ENCODE measurements at places on chromosomes 5 and 9.

DNA sequence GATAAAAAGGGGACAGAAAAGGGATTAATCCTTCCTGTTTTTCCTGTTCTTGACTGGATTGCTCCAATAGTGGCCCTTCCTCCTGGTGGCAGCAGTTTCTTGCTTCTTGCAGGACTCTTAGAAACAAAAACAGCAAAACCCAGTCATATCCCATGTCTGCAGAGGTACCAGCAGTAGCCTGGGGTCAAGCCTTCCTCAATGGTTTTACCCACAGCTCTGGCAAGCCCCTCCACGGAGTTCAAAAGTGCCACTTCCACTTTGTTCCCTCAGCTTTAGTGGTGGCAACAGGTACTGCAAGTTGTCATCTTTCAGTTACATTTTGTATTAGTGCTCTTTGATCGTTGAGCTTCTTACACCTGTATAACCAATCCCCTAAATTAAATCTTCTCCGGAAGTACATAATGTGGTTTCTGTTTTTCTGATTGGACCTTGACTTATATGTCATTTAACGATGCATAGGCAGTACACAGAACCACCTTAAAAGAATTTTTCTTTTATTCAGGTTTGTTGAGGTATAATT, 8.7 kb upstream of the RANBP6 start:
- no peak for DNase-seq

GRCh38 chr5:135276151-135276550, 122.9 kb downstream of the MACROH2A1 start:
- no peak for DNase-seq

DNA sequence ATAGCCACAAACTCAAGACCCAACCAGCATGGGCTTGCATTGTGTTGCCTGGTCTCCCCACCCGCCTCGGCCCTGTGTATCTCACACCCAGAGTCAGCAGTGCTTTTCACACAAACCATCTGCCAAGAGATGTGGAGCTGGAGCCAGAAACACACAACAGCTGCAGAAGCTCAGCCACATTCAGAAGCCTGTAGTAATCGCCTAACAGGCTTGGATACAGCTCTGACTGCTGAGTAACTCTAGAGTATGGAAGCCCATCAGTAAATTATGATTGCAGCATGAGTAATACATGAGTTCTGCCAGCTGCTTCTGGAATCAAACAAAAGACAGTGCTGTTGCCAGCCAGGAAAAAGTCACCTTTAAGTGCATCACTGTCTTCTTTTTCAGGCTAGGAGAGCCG, 16.0 kb downstream of the TEK start:
- DNase-seq, result no peak

DNA sequence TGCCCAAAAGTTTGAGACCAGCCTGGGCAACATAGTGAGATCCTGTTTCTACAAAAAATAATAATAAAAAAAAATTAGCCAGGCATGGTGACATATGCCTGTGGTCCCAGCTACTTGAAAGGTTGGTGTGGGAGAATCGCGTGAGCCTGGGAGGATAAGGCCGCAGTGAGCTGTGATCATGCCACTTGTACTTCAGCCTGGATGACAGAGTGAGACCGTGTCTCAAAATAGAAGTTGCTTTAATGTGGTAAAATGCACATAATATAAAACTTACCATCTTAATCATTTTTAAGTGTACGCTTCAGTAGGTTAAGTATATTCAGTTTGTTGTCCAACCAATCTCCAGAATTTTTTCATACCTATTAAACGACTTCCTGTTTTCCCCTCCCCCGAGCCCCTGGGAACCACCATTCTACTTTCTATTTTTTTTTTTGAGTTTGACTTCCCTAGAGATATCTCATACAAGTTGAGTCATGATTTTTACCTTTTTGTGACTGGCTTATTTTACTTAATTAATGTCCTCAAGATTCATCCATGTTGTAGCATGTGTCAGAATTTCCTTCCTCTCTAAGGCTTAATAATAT, 120.1 kb upstream of the POC5 start:
- no peak for DNase-seq

DNA sequence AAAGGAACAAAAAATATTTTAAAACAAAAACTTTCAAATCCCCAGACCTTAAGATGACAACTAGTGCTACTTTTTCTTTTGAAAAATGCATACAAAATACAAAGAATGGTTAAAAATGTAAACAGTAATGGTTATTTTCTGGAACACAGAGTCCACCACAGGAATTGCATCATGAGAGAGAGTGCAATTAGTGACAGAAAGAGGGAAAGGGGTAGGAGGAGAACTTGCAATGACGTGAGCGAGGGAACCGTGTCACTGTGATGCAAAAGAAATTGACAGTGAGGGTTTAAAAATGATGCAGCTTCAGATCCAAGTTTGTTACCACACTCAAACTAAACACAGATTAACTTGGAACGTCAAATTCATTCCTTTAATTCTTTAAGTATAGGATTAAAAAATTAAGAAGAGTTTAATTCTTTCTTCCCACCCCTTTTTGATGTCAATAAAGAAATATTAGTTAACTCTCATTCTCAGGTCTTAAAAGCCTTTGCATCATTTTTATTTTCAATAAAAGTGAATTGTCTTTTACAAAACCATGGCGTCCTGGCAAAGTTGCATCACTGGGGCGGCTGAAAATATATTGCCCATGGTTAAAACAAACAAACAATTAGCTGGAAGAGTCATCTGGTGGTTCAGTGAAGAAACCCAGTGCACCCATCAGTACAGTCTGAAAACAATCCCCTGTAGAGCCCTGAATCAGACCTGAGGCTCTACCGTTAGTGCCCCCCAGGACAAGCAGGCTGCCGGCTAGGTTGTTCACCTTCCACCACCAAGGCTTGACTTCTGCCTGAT, 39.5 kb downstream of the MACROH2A1 start:
- DNase-seq, result no peak

DNA sequence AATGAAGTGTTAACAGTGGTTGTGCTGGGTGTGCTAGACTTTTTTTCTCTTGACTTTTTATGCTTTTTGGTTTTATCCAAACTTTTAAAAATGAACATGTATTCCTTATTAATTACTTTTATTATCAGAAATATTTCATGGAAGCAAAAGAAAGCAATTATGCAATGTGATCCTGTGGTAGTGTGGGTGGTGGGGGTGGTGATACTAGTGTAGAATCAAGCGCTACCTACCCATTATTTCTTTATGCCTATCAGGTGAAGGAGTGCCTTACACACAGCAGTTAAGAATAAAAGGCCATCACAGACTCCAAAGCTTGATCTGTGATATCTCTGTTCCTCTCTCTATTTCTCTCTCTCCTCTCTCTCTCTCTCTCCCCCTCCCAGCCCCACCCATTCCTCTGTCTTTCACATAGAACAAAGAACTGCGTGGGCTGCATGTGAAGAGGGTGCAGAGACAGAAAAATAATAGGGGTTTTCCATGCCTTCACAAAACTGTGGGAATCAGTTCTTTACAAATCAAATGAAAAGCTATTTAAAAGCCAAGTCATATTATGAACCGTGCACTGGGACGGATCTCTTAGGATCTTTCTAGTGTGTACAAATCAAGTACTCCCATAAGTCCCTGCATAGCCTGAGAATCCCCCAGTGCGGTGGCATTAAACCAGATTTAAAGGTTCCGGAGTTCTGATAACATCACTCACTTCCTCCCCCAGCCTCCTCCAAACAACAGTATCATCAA, 351.2 kb downstream of the RAB3C start:
- no peak for DNase-seq
